ENCODE measurements at places on chromosomes 4 and X.

GRCh38 chr4:68176904-68177303 lies 47.2 kb upstream of the TMPRSS11F start:
- DNase-seq = no peak

DNA sequence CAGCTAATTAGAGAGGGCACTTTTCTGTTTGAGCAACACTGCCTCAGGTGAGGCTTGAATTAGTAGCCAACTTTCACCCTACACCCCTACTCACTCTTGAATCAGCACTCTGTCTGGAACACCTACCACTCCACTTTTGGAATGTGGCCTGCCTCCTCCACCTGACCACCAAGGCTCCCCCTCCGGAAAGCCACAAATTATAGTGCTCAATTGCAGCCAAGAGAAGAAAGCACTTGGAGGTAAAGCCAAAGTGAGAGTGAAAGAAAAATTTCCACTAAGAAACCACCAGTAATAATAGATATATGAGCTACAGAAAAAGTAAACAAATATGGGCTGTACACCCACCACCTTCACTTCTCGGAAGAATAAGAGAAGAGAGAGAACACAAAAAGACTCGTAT lies 41.1 kb downstream of the PPP3CA start:
- DNase-seq = no peak

DNA sequence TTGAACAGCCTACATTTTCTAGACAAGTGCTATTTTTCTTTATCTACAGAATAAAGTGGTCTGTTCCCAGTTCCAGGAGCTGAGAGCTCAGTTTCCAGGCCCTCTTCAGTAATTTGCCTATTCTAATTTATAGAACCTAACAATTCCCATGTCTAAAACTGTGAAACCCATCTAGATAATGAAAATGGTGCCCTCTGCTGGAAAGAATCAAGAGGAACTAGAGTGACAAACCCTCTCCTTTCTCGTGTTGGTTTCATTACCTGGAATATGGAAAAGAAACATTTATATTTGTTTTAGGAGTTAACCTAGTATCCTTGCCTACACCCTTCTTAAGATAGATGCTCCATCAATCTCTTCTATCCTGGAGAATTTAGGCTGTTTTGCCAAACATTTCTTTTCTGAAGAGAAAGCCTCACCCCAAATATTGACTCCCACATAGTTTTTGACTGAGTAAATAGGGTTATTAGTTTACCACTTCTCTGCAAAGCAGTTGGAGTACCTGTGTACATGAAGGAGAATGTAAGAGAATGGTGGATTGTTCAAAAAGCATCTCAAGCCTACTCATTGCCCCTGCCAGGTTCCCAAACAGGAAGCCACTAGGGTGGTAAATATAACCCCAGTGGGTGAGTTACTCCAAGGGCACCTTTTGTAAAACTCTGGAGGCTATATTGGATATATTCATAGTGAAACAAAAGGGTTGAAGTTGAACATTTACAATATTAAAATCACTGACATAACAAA lies 121.6 kb downstream of the RASL11B start:
- no peak for DNase-seq

DNA sequence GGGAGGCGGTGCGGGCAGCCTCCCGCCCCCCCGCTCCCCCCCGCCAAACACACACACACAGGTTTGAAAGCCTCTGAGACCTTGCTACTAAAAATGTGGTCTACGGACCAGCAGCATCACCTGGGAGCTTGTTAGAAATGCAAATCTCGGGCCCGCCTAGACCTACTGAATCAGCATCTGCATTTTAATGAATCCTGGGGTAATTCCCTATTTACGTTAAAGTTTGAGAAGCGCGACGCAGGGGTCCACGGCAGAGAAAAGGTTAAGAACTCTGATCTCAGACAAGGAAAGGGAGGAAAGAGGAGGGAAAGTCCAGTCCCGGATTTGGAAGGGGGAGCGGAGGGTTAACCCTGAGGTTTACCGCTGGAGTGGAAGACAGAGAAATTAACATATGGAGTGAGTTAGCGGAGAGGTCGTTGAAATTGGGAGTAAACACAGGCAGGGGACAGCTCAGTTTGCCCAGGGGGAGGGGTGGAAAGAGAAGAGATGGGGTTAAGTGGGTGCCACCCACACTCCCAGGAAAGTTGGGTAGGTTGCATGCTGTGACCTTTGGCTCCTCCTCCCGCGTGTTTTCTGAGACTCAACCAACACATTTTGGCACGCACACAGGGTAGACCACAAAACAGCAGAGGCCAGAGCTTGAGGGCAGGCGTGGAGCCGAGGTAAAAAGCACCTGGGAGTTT lies 483.6 kb downstream of the BCOR start:
- no peak for DNase-seq

DNA sequence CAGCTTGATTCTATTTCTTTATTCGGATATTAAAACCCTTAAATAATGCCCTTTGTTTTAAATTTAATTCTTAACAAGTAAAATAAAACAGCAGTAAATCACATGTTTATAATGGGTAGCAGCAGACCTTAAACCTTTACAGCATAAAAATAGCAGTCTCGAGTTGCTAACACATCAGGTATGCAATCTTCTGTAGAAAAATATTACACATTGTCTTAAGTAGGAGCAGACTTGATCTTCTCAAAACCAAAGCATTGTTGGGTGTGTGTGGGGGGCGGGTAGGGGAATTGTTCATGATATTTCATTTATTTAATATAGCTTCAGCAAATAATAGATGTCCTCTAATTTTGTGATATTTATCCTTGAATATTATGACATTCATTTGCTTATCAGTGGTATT lies 331.4 kb downstream of the PCDH7 start:
- no peak for DNase-seq

- no peak for DNase-seq
Observed at GRCh38 chr4:24471486-24472160, 112.7 kb downstream of the DHX15 start.

All from omental fat pad (tissue), 4 donors.